ENCODE measurements at places on chromosomes 6 and 20.
A peak's percentile ranks its signal among the peaks of the same experiment; 100 is the strongest.

GRCh38 chr6:14540810-14541540, 423.4 kb downstream of the CD83 start:
- no peak for DNase-seq

- no peak for DNase-seq
Observed at GRCh38 chr6:165880686-165881085, 217.6 kb upstream of the PDE10A start.

- no peak for DNase-seq
Observed at GRCh38 chr6:128161263-128161662, 260.4 kb upstream of the THEMIS start.

- DNase-seq: no peak
Observed at GRCh38 chr6:32962213-32962826, 6.1 kb upstream of the BRD2 start.

DNA sequence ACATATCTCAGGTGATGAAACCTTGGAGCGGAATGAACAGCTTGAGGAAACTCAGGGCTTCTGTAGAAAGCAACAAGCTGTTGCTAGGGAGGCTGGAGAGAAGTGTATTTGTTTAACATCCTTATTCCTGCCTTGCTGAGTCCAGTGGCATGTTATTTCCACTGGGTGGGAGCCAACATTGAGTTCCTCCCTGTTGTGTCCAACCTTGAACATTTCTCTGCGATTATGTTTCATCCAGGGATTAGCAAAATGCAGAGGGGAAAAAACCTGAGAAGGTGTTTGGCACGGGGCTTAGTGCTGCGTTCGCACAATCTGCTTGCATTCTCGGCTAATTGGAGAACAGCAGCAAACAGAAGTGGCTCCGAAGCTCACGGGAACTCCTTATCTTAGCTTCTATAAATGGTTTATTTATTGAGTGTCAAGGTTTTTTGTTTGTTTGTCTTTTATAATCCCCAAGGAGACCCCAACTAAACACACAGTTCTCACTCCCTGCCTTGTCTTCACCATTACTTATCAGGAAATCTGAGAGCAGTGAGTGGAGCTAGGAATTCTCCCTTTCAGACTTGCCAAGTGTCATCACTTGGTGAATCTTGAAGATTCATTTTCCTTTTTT, 412.8 kb downstream of the CDC5L start:
- no peak for DNase-seq

GRCh38 chr6:149567945-149568585, 1.9 kb downstream of the GINM1 start:
- DNase-seq: no peak

- peak; percentile 11 for DNase-seq
Observed at GRCh38 chr20:45111799-45112471, 3.0 kb downstream of the WFDC5 start.

- no peak for DNase-seq
Observed at GRCh38 chr6:103769431-103769830, 1090.3 kb downstream of the HACE1 start.

DNA sequence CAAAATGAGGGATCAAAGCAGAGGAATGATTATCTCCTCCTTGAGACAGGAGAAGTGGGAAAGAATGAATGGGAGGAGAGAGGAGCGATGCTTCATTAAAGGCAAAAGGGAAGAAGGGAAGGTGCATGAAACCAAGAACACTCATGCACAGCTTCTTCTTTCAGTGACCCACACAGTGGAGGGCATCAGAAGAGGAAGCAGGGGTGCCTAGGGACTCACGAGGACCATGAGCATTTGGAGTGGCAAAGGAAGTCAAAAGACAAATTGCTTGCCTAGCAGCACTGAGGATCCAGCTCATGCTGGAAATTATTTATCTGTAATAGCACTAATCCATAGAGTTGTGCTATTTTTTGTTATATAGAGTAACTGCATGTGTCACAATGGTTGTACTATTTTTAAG, 66.1 kb downstream of the SMLR1 start:
- no peak for DNase-seq

- peak; percentile 20 for DNase-seq
Observed at GRCh38 chr6:148830614-148831013, 83.8 kb downstream of the UST start.

DNA sequence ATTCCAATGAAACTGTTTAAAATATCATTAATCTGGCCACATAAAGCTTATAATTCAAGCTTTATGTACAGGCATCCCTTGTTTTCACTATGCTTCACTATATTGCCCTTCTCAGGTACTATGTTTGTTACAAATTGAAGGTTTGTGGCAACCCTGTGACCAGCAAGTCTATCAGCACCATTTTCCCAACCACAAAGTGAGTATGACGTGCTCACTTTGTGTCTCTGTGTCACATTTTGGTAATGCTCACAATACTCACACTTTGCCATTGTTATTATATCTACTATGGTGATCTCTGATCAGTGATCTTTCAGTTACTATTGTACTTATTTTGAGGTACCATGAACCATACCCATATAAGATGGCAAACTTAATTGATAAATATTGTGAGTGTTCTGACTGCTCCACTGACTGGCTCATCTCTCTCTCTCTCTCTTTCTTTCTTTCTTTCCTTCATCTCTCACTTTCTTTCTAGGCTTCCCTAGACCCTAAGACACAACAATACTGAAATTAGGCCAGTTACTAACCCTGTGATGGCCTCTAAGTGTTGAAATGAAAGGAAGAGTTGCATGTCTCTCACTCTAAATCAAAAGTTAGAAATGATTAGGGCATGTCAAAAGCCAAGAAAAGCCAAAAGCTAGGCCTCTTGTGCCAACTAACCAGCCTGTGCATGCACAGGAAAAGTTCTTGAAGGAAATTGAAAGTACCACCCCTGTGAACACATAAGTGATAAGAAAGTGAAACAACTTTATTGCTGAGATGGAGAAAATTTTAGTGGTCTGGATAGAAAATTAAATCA, 227.9 kb downstream of the BCAS1 start:
- DNase-seq: peak; percentile 66

DNA sequence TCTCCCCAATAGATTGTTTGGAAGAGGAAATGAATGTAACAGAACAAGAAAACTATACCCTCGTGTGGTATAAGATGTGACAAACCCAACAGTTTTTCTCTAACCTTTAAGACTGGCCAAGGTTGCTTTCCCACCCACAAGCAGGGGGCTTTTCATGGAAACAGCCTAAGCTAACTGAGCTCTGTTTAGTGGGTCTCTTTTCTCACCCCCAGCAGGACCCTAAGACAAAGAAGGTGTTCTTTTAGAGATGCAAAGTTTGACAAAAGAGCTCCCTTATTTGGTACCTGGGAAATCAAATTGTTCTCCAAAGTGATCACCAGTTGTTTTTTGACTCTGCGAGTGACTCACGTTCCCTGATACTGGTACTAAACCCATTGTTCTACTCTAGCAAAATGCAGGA, 59.1 kb downstream of the MBOAT1 start:
- no peak for DNase-seq

- no peak for DNase-seq
Observed at GRCh38 chr20:22446613-22447446, 137.5 kb downstream of the FOXA2 start.

DNA sequence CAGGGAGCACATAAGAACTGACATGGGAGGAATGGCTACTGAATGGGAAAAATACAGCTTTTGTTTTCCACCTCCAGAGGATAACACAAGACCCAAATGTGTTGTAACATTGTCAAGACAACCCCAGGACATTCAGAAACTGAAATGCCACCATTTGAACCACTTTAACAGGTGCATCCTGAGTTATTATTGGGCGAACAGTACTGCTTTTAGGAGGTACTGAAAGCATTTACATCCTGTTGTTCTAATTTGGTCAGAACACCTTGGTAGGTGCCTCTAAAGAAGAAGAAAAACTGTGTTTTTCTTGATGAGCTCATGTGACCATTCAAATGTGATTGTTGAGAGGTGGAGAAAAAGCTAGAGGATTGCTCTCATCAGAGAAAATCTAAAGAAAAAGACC, 6.4 kb upstream of the TXNDC5 start:
- no peak for DNase-seq

DNA sequence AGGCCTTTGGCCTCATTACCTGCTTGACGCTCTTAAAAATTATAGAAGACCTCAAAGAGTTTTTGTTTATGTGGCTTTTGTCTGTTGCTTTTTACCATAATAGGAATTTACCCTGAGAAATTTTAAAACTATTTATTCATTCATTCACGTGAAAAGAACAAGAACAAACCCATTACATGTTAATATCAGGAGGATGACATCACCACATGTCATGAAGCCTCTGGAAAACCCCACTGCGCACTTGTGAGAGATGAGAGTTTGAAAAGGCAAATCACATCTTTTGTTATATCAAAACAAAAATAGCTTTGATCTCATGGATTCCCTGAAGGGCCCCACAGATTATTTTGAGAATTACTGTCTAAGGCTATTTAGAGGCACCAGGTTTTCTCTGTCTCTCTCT, 61.3 kb upstream of the EYA2 start:
- DNase-seq: no peak

DNA sequence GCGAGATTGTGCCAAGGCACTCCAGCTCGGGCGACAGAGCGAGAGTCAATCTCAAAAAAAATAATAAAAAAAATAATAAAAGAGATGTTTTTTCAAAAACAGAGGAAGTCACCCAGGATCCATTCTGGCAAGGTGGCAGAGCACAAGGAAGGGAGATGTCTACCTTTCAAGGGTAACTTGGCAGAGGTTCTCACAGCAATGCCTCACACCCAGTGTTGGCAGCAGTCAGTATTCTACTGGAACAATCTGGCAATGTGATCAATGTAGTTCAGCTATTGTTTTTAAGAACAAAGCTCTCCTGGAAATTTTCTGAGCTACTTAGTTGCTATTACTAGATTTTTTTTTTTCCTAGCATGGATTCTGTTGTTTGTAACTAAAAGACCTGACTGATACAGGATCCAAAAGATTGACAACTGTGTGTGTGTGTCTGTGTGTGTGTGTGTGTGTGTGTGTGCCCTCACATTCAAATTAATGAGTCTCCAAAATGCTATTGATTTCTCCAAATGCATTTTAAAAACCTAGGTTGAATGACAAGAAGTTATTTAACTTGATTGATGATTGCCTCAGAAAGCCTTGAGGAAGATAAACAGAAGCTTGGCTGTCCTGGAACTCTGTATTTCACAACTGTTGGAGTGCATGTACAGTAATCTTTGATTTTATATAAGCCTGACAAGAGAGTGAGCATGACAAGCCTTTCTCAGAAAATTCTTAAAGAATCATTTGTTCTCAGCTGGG, 114.1 kb upstream of the RREB1 start:
- no peak for DNase-seq

DNA sequence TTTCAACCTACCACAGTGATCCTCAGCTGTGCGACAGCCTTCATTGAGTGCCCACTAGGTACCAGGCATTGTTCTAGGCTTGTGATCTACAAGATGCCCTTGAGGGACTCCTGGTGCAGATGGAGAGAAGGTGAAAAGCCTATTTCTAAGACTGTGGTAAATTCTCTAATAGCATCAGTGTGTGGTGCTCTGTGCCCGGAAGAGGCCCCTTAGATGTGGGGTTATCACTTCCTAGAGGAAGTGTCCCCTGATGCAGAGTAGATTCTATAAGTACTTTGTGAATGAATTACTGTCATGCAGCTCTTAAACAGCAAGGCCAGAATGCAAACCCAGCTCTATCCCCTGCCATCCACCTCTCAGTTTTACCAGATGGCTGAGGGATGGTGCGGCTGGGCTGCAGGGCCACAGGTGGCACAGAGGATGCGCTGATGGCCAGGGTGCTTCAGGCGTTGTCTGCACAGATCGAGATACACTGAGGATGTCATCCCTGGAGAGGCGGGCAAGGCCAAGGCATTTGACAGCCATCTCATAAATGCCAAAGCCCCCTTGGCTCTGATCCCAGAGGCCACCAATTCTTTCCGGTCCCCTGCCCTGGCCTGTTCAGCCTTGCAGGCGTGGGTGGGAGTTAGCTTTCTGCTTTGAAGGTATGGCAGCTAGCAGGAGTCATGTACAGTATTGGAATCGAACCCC, 96.7 kb downstream of the TOX2 start:
- DNase-seq: peak; percentile 12

DNA sequence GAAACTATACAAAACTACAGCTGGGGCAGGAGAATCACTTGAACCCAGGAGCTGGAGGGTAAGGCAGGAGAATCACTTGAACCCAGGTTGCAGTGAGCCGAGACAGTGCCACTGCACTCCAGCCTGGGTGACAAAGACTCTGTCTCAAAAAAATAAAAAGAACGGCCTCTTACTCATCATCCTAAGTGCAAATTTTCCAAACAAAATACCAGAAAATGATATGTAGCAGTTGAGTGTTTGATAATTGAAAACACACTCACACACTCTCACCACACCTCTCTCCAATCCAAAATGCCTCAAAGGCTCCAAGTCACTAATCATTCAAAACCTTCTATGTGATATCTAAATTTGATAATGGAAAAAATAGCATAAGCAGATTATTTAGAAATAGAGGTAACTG, 198.6 kb upstream of the SHLD1 start:
- DNase-seq: no peak

GRCh38 chr6:679282-679681, 13.7 kb downstream of the EXOC2 start:
- no peak for DNase-seq

DNA sequence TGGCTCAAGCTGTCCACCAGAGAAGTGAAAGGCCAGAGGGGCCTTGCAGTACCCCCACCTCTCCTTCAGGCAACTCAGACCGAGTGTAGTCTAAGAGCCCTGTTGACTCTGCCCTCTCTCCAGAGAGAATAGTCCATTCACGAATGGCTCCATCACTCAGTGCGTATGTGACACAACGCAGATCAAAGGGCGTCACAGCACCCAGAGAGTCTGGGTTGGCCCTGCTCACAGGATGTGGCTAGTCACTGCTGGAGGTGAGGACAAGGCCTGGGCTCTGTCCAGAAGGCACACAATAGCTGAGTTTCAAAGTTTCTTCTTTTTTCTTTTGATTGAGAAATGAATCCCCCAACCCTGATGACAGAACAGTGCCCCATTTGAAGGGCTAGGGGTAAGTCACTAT, 74.1 kb downstream of the TRMT11 start:
- DNase-seq: no peak

- no peak for DNase-seq
Observed at GRCh38 chr6:34126419-34126818, 19.5 kb downstream of the GRM4 start.

DNA sequence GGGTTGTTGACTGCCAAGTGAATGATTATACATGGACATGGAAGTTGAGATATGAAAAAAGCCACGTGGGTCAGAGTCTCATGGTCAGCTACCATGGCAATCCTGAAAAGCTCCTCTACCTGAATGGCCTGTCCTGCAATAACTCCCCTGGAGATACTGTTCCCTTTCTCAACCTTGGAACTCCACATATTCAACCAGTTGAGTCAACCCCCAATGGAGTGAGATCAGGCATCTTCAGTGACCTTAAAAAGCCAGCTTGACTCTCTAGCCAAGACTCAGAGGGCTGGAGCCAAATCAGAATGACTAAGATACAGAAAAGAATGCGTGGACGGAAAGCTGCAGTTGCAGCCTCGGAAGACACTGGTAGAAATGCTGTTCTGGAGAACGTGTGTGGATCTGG, 341.3 kb downstream of the FOXA2 start:
- no peak for DNase-seq
